Activated CD8-positive, alpha-beta memory T cell treated with anti-CD3 and anti-CD28 coated beads for 48 hours (primary cell): ENCODE measurements at places on chromosomes 16 and 17.

DNA sequence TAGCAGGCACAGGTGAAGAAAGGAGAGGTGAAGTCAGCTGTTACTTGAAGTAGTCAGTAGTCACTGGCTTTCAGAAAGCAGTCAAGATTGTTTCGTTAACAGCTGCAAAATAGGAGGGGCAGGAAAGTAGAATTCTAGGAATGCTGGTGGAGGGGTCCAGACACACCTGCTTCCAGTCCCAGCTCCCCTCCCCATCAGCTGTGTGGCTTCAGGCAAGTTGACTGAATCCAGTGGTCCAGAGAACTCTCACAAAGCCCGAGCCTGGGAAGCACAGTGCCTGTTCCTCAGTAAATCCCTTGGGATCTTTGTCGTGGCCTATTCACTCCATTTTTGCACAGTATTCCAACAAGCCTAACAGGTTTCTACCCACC lies 4.6 kb upstream of the SOCS1 start:
- no peak for DNase-seq

- DNase-seq = no peak
These were observed 7.4 kb downstream of the ZNF689 start for GRCh38 chr16:30602616-30603277.

GRCh38 chr16:53946746-53947386 lies 242.9 kb downstream of the FTO start:
- DNase-seq = no peak

GRCh38 chr17:39704821-39705551 lies 5.1 kb downstream of the ERBB2 start:
- DNase-seq = no peak

DNA sequence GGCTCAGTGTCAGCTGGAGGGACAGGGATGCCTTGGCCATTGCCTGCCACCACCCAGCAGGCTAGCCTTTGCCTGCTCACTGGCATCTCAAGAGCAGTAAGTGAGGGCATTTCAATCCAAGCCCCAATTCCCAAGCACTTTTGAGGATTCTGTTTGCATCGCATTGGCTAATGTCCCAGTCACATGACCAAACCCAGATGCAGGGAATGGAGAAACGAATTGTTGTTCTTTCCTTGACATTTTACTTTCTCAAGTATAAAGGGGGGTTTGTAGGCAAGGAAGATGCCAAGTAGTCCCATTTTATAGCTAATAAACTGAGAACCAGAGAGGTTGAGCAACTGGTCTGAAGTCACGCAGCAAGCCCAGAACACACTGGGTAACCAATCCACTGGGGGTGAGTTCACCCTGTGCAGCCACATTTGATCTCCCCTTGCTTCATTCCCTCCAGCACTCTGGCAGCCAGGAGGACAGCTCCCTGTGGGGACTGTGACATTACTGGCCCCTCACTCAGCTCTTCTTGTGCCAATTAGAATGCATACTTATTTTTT lies 193.8 kb upstream of the CACNG3 start:
- DNase-seq = no peak

GRCh38 chr17:38798614-38799500 lies 499 bp downstream of the PIP4K2B start:
- DNase-seq = no peak

DNA sequence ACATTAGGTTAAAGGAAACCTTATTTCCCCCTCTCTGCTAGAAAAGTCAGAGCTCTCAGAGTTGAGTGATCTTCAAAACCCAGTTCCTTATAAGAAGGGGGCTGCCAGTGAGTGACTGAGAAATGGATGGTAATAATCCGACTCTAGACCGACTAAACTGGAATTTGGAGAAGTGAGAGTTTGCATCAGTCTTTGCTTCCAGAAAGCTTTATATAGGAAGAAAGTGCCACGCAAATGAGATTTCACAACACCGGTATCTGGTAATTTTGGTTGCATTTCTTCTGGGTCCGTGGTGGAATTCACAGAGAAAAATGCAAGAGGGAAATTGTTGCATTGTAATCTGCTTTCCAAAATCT lies 271.4 kb downstream of the MAF start:
- DNase-seq = no peak

DNA sequence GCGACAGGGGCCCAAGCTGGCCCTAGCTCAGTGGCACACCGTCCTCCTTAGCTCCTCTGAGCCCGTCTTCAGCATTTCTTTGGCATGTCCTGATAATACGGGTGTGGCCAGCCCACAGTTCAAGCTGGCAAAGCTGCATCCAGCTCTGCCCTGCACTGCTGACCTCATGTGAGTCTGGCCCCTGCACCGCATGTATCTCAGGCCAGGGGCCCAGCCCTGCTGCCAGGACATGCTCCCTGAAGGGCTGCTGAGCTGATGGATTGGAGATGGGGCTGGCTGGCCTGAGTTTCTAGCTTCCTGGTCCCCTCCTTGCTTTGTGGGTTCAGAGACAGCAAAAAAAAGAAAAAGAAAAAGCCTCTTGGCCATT lies 2.4 kb downstream of the DOC2B start:
- DNase-seq = no peak

DNA sequence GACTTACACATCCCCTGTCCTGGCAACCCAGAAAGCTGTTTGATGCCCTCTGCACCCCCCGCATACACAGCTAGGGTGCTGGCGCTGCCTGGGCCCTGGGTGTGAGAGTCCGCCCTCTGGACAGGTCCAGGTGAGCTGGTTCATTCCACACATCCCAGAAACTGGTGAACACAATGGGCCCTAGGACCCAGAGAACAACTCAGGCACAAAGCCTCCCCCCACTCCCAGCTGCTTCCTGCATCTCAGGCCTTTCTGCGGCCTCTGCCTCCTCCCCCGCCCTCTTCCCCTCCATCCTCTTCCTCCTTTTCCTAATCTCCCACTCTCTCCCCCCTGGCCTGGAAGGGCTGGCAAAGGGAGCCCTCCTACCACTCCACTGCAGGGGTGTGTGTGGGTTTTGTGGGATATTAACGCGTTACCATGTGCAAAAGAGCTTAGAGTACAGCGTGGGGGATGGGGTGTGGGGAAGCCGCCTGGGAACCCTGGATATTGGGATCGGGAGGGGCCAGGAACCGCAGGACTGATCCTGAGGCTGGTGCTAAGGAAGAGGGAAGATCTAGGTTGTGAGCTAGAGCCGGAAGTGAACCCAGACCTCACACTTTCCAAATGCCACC lies 1.6 kb upstream of the PPP1R9B start:
- no peak for DNase-seq

DNA sequence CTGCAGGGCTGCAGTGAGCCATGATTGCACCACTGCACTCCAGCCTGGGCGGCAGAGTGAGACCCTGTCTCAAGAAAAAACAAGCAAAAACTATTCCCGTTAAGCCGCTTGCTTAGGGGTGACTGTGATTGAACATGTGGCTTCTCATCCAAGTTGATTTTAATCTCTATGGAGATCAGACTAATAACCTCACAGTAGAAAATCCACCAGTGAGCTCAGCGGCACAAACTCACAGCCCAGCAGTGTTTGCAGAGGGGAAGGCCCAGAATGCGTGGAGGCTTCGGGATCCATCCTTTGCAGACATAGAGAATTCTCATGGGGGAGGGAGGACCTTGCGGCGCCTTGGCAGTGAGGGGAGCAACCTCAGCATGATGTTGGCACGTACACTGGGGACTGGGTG lies 7.4 kb downstream of the BANP start:
- no peak for DNase-seq

DNA sequence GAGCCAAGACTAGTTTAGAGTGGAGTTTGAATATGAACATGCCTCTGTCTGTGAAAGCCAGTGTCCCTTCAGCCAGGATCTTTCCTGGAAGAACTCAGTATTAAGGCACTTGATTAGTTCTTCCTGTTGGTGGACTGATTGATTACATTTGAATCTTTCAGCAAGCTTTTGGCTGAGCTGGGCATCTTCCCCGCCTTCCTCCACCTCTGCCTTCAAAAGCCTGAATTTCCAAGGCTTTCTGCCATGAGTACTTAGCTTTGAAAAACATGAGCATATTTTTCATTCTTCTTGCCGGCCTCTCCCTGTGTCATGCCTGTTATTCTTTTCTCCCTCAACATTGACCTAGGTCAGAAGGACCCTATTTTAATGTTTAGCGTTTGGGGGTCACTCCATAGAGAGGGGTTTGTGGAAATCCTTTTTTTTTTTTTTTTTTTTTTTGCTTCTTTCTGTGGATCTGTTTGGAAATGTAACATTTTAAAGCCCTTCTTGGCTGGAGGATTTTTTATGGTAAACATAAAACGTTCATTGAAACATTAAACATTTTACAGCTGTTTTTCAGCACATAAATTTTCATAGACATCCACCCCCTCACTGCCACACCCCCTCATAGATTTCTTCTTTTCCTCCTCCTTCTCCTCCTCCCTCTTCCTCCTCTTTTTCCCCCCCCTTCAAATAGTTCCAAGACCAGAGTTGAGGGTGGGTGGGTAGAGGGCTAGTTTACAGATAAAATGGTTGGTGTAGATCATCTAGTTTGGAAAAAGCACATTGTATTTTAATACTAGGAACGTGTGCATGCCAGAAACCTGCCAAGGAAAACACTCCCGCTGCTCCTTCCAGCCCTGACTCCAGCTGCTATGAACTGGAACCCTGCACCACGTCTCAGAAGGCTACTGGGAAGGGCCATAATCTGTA lies 645.9 kb downstream of the WWOX start:
- DNase-seq = no peak

- DNase-seq = peak; percentile 18
These were observed 684 bp downstream of the YPEL2 start for GRCh38 chr17:59331929-59332748.

DNA sequence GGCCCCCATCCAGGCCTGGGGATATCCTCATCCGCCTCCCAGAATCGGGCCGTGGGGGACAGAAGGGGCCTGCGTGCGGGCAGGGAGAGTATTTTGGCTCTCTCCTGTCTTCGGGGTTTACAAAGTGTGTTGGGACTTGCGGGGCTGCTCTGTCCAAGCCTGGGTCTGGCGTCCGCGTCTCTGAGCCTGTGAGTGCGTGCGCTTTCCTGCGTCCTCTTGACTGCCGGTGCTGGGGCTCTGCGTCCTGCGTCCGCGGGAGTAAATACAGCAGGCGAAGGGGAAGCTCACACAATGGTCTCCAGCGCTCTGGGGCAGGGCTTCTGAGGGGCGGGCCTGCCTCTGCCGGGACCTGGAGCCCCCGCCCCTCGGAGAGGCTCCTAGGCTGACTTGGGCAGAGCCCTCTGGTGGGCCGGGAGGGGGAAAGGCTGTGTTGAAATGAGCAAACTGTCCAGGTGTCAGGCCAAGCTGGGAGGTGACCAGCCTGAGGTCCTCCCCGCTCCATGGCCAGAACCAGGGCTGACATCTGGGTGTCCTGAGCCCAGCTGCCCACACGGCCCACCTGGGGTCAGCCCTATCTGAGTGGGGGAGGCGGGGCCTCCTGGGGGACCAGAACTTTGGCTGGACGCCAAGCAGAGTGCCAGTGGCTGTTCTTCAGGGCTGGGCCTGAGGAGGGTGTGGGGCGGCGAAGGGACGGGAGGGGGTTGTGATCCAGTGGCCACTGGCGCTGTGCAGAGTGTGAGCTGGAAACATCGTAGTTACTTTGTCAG lies 233.6 kb downstream of the SEC14L1 start:
- peak; percentile 49 for DNase-seq

GRCh38 chr17:32558997-32559650 lies 72.3 kb downstream of the CDK5R1 start:
- no peak for DNase-seq

DNA sequence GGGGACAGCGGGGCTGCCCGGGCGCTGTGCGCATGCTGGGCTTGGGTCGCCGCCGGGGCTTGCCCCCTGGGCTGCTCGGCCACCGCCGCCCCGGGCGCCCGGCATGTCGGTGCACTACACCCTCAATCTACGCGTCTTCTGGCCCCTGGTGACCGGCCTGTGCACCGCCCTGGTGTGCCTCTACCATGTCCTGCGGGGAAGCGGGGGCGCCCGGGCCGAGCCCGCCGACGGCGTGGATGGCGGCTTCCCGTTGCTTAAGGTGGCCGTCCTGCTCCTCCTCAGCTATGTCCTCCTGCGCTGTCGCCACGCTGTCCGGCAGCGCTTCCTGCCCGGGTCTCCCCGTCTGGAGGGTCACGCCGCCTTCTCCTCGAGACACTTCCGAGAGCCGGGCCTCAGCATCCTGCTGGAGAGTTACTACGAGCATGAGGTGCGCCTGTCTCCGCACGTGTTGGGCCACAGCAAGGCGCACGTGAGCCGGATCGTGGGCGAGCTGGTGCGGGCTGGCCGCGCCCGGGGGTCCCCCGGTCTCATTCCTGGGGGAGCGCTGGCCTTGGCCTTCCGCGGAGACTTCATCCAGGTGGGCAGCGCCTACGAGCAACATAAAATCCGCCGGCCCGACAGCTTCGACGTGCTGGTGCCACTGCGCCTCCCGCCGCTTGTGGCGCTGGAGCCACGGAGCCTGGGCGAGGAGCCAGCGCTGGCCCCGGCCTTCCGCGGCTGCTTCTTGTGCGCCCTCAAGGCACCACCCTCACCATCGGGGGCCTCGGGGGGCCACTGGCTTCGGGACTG lies 789 bp downstream of the ITPRIPL2 start:
- no peak for DNase-seq

- DNase-seq = no peak
These were observed 18.7 kb downstream of the MYL4 start for GRCh38 chr17:47227862-47228261.

DNA sequence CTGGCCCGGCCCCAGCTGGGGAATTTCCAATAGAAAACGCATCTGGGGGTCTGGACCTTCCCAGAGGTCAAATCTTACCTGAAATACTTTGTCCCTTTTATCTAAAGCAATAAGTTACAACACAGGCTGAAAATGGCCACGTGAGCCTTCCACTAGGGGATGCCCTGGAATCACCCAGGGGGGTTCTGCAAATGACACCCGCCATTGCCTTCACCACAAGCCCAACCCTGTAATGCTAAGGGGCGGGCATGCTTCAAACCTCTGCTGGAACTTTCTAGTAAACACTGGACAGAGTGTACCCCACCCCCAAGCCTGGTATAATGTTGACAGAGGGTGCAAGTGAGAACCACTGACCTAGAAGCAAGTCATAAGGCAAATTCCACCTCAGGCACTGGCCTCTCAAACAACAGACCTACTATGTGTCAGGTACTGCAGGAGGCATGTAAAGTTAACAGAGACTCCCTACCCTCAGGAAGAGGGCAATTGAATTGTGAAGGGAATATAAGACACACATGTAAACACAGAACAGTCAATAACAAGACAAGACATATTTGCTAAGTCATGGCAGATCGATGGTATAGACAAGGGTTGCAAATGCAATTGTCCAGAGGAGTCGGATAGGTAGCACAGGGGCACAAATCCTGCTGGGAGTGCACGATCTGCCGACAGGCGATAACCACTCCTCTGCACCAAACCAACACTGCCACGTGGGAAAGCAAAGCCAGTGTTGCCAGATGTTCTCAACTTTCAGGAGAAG lies 59.0 kb downstream of the ARHGAP17 start:
- DNase-seq = no peak
